ENCODE measurements at places on chromosomes 5 and 9. TPM values are rescaled to one million over a fixed set of nuclear protein-coding genes. Genes with fewer than 3 reads are reported as not detected.

Gene MORN5
- not detected for total RNA-seq

Gene TLE4
- total RNA-seq: 7.4 TPM

Gene TAF11L7
- total RNA-seq: not detected

Gene PLAC8L1
- 0.40 TPM for total RNA-seq

Measured in aortic smooth muscle cell (primary cell).